Activated CD4-positive, alpha-beta T cell treated with anti-CD3 and anti-CD28 coated beads, Interleukin-2, amount 50 U/mL, for 1 hour (primary cell): ENCODE measurements at places on chromosomes 7 and 10.

- no peak for DNase-seq
These were observed 161.8 kb upstream of the CACNA2D1 start for GRCh38 chr7:82605247-82605864.

DNA sequence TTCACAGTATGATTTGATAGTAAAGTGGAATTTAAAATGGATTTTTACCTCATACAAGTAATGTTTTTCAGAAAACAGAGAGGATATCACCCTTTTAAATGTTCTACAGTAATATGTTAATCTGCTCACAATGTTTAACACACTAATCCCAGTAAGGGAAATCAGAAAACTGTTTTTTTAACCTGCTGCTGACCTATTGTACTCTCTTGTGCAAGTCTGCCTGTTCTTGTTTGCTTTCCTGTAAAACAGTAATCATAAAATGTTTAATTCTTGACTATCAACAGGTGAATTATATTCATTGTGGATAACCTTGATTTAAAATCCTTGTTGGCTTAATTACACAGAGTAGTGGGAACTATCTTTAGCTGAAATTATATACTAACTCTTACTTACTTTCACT is 126.4 kb downstream of the GNAT3 start:
- no peak for DNase-seq

DNA sequence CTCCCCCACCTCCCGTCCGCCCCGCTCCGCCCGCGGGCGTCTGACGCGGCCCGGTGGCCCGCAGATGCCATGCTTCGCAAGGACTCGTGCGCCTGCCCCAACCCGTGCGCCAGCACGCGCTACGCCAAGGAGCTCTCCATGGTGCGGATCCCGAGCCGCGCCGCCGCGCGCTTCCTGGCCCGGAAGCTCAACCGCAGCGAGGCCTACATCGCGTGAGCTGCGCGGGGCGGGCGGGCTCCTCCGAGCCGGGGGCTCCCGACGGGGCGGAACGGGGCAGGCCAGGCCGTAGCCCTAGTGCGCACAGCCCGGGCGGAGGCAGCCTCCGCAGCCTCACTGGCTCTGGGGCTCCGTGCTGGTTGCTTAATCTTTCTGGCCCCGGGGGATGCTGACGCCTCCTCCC is 2.8 kb downstream of the ASIC3 start:
- peak; percentile 52 for DNase-seq

DNA sequence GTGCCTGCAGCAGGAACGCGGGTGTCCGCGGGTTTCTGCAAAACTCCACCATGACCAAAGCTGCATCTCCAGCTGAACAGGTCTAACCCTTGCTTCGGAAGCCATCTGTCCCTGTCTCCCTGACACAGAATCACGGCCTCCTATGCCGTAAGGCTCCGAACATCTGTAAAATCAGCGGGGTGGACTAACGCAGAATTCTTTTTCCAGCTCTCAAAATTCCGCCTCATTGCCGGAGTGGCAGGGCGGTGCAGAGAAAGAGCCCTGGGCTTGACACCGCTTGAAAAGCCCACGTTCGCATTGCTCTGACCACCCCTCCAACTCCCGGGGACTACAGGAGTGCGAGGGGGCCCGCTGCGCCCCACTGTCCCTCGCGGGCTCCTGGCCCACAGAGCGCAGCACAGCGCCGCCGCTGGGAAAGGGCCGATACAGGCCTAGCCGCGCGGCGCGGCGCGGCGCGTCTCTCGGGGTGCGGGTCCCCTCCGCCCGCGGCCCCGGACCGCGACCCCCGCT is 409 bp downstream of the DNMBP start:
- DNase-seq: peak; percentile 1

GRCh38 chr10:114683593-114683992 is 25.5 kb upstream of the ABLIM1 start:
- no peak for DNase-seq

DNA sequence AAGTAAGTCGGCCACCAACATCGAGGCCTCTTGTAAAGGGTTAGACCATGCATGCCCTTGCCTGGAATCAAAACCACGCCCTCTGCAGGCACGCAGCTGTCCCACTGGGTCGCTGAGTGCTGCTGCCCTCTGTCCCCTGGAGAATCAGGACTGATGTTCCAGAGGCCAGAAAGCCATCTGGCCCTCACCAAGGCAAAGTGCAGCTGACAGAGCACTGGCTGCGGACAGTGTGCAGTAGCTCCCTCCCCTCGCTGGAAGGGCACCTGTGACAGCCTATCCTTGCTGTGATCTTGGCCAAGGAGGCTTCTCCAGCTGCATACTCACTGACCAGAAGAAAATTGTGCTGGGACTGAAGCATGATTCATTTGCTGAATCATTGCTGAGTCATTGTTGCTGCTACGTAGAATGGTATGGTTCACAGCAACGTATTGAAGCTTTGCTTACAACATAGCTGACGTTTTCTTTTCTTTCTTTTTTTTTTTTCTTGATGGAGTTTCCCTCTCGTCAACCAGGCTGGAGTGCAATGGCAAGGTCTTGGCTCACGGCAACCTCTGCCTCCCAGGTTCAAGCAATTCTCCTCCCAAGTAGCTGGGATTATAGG is 30.4 kb downstream of the DDC start:
- DNase-seq: no peak

DNA sequence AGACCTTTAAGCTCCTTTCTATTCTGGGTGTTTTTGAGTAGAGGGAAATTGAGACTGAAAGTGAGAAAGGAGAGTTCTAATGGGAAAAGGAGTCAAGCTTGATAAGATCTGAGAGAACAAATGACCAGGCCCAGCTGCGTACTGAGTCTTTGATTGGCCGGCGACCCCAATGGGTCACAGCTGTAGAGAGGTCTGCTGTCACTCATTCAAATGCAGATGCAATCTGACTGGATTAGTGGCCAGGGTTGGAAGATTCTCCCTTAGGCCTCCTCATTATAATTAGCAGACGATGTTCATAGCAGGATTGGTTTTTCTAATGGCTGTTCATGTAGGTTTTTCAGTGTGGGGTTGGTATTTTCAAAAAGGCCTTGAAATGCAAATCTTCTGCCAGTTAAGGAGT is 127.2 kb upstream of the SLC25A13 start:
- DNase-seq: no peak

GRCh38 chr7:87075671-87076404 is 16.4 kb upstream of the ELAPOR2 start:
- no peak for DNase-seq

GRCh38 chr7:33261585-33261984 is 132.2 kb downstream of the BBS9 start:
- DNase-seq: no peak

DNA sequence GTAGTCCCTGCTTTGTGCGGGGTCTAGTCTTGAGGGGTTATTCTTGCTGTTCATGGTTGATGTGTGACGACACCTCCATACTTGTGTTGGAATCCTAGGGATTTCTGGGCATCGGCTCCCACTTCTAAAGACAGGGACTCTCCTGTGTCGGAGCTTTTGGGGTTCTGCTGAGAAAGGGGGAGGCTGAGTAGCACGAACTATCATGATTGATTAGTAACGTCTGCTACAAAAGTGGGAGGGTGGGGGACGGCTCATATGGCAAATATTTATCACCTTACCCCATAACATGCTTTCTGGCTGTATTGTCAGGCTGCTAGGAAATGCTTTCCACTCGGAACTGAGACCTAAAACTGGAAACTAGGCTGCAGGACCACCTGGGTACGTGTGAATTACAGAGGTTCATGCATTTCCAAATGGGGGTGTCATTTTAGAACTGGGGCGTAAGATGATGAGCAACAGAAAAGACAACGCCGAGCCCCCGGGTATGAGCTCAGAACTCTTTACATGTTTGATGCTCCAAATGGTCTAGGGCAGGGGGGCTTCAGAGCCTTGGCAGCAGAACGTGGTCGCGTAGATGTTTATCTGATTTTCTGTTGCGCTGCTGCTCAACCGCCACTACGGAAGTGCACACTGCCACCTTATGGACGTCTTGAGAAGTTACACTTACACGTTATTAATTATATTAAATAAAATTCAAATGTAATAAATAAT is 15.1 kb upstream of the NME8 start:
- peak; percentile 23 for DNase-seq

DNA sequence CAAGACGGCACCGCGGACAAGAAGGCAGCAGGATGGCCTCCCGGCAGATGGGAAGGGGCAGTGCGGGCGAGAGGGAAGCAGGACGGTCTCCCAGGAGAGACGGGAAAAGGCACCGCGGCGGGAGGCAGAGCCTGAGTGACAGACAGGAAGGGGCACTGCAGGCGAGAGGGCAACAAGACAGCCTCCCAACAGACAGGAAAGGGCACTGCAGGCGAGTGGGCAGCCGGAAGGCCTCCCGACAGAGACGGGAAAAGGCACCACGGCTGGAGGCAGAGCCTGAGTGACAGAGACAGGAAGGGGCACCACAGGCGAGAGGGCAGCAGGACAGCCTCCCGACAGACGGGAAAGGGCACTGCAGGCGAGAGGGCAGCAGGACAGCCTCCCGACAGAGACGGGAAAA is 32.6 kb downstream of the ESYT2 start:
- no peak for DNase-seq

DNA sequence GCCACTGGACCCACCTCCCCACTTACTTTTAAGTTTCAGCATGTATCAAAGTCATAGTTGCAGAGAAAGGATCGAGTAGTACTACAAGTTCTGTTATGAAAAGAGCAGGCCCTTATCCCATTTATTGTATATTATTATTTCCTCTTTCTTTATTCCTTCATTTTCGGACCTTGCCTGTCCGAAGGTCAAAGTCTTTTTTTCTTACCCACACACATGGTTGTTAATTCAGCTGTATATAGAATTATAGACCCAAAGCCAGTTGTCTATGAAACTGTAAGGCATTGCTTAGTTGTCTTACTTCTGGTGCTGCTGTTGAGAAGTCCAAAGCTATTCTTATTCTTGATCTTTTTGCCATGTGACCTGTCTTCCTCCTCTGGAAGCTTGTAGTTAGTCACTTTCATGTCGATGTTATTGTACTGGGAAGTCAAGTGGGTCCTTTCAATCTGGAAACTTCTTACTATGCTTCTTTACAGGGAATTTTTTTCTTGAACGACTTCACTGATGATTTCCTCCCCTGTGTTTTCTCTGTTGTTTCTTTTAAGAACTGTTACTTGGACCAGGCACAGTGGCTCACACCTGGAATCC is 8.3 kb downstream of the NUDT5 start:
- DNase-seq: no peak

- no peak for DNase-seq
These were observed 10.2 kb downstream of the IGFBP3 start for GRCh38 chr7:45910855-45911254.

- no peak for DNase-seq
These were observed 777 bp downstream of the BICC1 start for GRCh38 chr10:58513188-58514110.

GRCh38 chr7:1385809-1386622 is 73.3 kb downstream of the MICALL2 start:
- DNase-seq: no peak

DNA sequence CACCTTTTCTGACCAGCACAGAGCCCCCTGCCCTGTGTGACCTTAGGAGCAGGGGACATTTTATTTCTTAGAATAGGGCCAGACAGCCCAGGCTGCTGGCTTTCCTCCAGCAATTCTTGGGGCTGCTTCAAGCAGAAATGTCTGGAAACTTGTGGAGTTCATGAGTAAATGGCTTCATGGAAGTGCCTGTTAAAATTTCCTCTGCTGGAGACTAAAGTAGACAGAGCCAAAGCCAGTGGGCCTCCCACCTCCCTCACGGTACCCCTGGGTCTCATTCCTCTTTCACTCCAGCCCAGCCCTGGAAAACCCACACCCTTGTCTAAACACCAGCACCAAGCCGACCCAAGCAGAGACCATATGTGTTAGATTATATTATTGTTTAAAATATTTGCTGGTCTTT is 505.5 kb upstream of the ZMIZ1 start:
- no peak for DNase-seq

DNA sequence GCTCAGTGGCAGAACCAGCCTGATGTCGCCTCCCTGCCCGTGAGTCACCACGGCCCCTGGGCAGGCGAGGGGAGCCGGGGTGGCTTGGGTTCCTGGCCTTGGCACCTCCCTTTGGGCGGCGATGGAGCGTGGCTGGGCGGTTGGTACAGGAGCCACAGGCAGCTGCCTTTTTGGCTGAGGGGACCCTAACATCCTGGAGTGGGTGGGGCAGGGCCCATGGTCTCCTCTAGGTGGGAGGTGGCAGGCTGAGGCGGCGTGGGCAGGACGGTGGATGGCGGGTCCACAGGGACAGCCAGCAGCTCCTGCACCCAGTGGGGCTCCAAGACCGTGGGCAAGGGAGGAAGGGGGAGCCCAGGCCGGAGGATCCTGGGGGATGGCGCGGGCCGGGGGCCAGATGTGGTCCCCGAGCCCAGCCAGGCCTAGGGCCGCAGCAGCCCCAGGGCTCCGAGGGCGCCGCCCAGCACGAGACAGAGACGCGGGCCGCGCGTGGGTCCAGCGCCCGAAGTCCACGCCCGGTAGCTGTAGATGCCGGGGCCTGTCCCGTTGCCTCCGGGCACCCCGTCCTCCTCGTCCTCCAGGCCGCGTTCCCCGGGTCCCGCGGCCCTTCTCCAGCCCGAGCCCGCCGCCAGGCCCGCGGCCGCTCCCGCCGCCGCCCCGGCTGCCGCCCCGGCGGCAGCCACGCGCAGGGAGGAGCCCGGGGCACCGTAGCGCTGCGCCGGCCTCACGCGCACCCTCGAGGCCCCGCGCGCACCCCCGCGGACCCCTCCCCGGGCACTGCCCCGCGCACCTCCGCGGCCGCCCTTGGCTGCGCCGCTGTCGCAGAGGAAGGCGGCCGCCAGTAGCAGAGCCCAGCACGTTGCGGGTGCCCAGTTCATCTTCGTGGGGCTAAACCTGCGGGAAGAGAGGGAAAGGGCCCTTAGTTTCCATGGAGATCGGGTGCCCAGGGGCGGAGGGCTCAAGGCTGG is 1.3 kb downstream of the SPRN start:
- no peak for DNase-seq

GRCh38 chr10:70913191-70913892 is 25.0 kb upstream of the PCBD1 start:
- no peak for DNase-seq

DNA sequence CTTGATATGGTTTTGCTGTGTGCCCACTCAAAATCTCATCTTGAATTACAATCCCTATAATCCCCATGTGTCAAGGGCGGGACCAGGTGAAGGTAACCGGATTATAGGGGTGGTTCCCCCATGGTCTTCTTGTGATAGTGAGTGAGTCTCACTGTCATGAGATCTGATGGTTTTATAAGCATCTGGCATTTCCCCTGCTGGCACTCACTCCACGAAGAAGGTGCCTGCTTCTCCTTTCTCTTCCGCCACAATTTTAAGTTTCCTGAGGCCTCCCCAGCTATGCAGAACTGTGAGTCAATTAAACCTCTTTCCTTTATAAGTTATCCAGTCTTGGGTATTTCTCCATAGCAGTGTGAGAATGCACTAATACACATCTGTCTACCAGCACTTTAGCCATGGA is 109.5 kb upstream of the SDK1 start:
- no peak for DNase-seq
